Psoas muscle (tissue), 8 donors: ENCODE measurements at places on chromosomes 2 and 18. TPM values are rescaled to one million over a fixed set of nuclear protein-coding genes. Genes with fewer than 3 reads are reported as not detected.

GRCh38 chr2:183010112-183010511 lies 28.1 kb downstream of the NCKAP1 start:
- no peaks in the 10 kb centered on the region for H3K36me3 ChIP-seq
- H3K27ac ChIP-seq = no peak overlapping the region
- DNase-seq = peak; percentile 55
- H3K4me1 ChIP-seq = peaks cover 68% of the 10 kb centered on the region
- no peak overlapping the region for H3K4me3 ChIP-seq

DNA sequence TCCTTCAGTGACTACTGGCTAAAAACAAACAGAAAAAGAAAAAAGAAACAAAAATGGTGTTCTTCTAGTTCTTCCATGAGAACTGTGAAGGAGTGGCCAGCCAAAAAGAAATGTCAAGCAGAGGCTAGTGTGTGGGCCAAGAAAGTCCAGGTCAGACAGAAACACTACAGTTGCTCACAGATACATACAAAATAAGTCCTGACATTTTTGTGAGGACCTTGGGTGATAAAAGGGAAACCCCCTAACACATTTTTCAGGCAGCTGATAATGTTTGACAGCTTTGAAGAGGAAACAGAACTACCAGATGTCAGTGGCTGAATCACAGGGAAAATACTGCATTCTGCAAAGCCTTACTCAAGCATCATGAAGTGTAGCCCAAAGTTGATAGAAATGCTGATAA lies 28.1 kb downstream of the ARHGAP25 start:
- no peak overlapping the region for H3K4me3 ChIP-seq
- no peak overlapping the region for H3K27ac ChIP-seq
- H3K27me3 ChIP-seq = no peaks in the 10 kb centered on the region
- no peak for DNase-seq
- H3K36me3 ChIP-seq = no peaks in the 10 kb centered on the region

GRCh38 chr2:184644685-184645084 lies 46.4 kb downstream of the ZNF804A start:
- no peak for DNase-seq
- no peaks in the 10 kb centered on the region for H3K36me3 ChIP-seq
- H3K27me3 ChIP-seq = no peaks in the 10 kb centered on the region
- H3K4me1 ChIP-seq = no peaks in the 10 kb centered on the region
- no peak overlapping the region for H3K4me3 ChIP-seq
- no peak overlapping the region for H3K27ac ChIP-seq

- DNase-seq = no peak
- H3K4me1 ChIP-seq = peaks cover 21% of the 10 kb centered on the region
- H3K4me3 ChIP-seq = no peak overlapping the region
- H3K36me3 ChIP-seq = no peaks in the 10 kb centered on the region
- no peak overlapping the region for H3K27ac ChIP-seq
Measured at GRCh38 chr2:11832531-11832930, 86.1 kb downstream of the LPIN1 start.

- H3K4me3 ChIP-seq = no peak overlapping the region
- no peaks in the 10 kb centered on the region for H3K36me3 ChIP-seq
- H3K27me3 ChIP-seq = no peaks in the 10 kb centered on the region
- H3K27ac ChIP-seq = no peak overlapping the region
- no peaks in the 10 kb centered on the region for H3K4me1 ChIP-seq
- DNase-seq = peak; percentile 31
Measured at GRCh38 chr2:128367601-128368359, 49.1 kb upstream of the HS6ST1 start.

GRCh38 chr18:62280058-62280457 lies 45.1 kb upstream of the TNFRSF11A start:
- H3K4me1 ChIP-seq = no peaks in the 10 kb centered on the region
- no peak overlapping the region for H3K27ac ChIP-seq
- H3K27me3 ChIP-seq = no peaks in the 10 kb centered on the region
- no peak for DNase-seq

NEU4 gene
- 0.44 TPM for total RNA-seq

CDH7 gene
- total RNA-seq = not detected

DOK1 gene
- 3.8 TPM for total RNA-seq

CRYGD gene
- not detected for total RNA-seq

C2orf74 gene
- 14.2 TPM for total RNA-seq

LDLRAD4 gene
- 13.9 TPM for total RNA-seq

NHEJ1 gene
- total RNA-seq = 14.4 TPM

SCN9A gene
- total RNA-seq = 0.36 TPM
